ENCODE measurements at places on chromosomes 3 and 15.

DNA sequence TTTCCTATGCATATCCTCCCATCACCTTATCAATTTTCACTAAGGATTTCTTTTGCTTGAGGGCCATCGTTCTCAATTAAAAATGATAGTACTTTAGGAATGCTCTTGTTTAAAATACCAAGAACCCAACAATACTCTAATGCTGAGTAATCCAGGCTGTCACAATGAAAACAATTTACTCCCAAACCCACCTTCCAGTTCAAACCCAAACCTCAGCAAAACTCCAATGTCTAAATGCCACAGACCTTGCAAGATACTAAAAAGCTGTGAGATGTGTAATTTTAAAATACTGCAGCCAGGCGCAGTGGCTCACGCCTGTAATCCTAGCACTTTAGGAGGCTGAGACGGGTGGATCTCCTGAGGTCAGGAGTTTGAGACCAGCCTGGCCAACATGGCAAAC lies 889.8 kb downstream of the ROBO1 start:
- DNase-seq: no peak

DNA sequence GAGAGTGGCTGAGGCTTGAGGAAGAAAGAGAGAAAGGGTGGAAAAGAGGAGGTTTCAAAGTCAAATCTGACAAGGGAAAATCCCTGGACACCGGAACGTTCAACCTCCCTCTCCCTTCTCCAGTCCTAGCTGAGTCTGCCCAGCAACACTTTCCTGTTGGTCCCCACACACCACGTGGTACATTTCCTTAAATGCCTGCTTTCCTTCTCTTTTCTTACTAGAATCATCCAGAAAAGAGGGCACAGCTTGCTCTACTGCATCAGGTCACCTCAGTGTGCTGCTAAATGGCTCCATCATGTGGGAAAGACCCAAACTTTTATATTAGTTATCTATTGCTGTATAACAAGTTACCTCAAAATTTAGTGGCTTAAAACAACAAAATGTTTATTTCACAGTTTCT lies 181.2 kb downstream of the NECTIN3 start:
- no peak for DNase-seq

DNA sequence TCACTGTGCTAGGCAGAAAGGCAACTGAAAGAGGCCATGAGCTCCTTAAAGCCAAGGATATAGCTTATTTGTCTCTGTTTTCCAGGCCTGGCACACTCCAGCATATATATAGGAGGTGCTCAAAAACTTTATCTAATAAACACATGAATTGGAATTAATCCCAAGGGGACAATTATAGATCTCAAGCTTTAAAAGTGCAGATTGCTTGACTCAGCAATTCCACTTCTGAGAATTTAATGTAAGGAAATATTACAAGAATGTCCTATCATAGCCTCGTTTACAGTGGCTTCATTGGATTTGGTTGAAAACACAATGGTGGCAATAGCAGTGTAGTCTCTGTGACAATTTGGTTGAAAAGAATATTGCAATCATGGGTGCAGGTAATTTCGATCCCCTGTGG lies 267.3 kb downstream of the SHQ1 start:
- no peak for DNase-seq

DNA sequence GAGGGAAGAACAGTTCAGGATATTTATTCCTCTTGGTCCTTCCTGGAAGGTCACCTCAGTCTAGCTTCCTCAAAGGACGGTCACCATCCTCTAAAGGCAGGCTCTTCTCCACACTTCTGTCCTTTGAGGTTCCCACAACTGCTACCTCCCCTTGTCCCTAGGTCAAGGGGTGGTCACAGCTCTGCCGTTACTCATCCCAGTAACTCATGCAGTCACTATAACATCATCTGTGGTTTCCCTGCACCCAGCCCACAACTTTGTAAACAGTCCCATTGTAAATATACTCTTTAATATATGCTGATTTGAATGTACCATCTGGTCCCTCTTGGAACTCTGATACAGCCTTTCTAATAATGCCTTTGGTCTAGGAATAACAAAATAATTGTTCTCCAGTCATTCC lies 887.4 kb downstream of the FHIT start:
- no peak for DNase-seq

DNA sequence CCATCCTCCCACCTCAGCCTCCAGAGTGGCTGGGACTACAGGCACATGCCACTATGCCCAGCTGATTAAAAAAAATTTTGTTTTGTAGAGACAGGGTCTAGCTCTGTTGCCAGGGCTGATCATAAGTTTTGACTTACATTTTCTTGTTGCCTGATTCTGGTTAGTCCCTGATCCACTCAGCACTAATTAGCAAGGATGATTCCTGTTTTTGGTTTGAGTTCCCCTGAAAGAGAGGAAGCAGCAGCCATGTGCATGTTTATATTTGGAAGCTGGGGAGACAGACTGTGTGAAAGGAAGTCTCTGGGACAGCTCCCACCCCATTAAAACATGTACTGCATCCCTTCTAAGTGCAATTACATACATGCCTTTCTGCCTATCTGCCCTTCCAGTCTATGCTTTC lies 3.6 kb upstream of the NCK1 start:
- DNase-seq: no peak

- no peak for DNase-seq
Measured at GRCh38 chr15:75923756-75924155, 20.1 kb downstream of the FBXO22 start.

DNA sequence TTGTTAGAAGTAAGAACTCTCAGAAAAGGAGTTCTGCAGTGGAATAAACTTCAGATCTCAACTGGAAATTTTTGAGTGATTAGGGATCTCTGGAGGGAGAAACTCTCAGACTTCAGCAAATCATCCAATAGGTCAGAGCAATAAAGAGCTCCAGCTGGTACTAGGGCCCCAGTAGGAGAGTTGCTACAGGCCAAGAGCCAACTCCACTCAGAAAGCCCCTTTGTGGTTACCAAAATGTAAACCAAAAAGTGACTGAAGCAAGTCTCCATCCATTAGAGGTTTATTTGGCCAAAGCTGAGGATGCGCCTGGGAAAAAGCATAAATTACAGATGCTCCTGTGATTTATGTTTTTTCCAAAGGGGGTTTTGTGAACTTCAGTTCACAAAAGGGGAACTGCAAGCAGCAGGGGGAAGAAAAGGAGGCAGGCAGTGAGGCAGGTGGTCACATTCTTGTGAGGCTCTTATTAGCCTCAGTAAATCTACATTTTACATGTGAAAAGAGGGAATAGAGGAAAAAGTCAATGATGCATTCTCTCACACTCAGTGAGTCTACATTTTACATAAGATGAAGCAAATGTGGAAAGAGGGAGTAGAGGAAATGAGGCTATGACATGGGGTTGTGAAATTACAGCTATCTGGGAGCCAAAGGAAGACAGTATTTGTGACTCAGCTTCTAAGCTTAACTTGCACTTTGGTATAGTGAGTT lies 92.4 kb upstream of the DAZL start:
- no peak for DNase-seq

DNA sequence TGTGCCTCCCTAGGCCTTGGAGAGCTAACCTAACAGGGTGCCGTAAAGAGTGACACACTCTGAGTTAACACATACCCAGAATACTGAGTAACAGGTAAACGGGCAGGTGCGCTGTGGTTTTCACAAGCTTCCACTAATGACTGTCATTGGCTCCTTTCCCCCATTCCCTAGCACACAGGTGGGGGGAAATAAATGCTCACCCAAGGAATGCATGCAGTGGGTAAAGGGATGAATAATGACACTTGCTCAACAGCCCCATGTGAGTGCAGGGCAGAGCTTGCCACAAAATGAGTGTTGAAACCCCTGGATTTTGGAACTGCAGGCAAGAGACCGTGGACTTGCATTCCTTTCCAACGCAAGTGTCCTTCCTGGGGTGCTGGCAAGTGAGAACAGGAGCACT lies 57.6 kb downstream of the ADAMTS17 start:
- no peak for DNase-seq

- DNase-seq: no peak
Measured at GRCh38 chr3:169246158-169246557, 417.4 kb downstream of the MECOM start.

GRCh38 chr3:16073203-16073602 lies 101.3 kb upstream of the GALNT15 start:
- DNase-seq: no peak

- no peak for DNase-seq
Measured at GRCh38 chr3:16028604-16029003, 145.9 kb upstream of the GALNT15 start.

- no peak for DNase-seq
Measured at GRCh38 chr3:140011611-140012277, 76.8 kb downstream of the CLSTN2 start.

DNA sequence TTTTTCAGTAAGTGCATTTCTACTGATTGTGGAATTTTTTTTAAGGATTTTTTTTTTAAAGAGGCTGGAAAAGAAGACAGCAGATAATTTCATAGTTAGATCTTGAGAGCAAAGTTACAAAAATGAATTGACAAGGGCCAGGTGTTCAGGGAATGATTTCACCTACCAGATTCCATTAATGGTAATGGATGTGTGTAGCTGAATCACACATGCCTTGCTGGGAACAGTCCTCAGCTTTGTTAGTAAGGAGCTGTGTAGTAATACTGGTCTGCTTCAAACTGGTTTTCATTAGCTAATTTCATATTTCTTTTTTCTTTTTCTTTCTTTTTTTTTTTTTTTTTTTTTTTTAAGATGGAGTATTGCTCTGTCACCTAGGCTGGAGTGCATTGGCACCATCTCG lies 16.0 kb downstream of the NR1D2 start:
- no peak for DNase-seq

DNA sequence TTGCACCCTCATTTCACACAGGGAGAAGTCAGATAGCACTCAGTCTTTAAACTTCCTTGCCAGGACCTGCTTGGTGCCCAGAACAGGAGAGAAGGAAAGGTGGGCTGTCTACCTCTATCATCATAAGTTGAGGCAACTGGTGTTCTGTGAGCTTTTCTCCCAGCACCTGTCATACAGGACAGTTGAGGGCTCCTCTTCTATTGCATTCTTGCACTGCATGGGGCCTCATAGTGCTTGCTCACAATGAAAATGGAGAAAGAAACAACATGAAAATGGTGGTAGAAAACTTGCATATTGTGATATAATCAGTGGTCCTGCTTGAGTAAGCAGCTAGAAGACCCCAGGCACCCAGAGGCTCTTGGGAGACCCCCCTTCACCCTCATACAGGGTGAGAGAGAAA lies 311.7 kb upstream of the GOLIM4 start:
- no peak for DNase-seq

GRCh38 chr15:75811626-75812025 lies 31.6 kb upstream of the UBE2Q2 start:
- no peak for DNase-seq
